ENCODE measurements at places on chromosomes 4 and X. TPM values are rescaled to one million over a fixed set of nuclear protein-coding genes. Genes with fewer than 3 reads are reported as not detected.

GRCh38 chrX:17374619-17375366, at the start of gene NHS:
NHS (plus strand) TSS chrX:17375200; CDS start chrX:17375758, 558 bp downstream.
- DNase-seq: peak; percentile 72

DNA sequence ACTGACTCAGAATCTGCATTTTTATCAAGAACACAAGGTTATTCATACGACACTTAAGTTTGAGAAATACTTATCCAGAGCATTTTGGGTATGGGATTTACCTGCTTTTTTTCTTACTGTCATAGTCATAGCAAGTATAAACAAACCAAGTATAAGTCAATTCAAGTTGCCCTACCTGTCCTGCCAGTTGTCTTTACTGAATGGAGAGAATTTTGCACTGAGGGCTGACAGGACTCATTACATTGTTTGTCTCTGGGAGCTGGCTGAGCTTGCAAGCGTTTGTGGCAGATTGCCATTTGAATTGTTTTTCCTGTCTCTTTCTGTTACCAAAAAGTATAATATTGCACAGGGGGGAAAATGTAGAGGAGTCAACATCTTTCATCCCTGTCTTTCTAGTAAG, 278.9 kb upstream of the MAGEC2 start:
- no peak for DNase-seq

DNA sequence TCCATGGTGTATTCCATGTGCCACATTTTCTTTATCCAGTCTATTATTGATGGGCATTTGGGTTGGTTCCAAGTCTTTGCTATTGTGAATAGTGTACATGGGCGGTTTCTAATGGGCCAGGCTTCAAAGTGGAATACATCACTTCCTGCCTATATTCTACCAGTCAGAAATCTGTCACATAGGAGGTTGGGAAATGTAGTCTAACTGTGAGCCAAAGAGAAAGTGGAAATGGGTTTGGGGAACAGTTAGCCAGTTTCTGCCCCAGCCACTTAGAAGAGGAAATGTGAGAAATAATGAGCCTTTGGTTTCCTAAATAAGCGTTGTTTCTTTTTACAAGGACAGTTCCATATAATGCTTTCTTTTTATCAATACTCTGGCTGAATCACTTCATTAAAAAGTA, 85.1 kb upstream of the AP1S2 start:
- no peak for DNase-seq

- no peak for DNase-seq
These were observed 116.7 kb downstream of the UBE2K start for GRCh38 chr4:39814403-39815185.

Gene IL21
- not detected for polyA plus RNA-seq

Gene SHOX
- 0.12 TPM for polyA plus RNA-seq

Gene SLC4A4
- 81.7 TPM for polyA plus RNA-seq

Measured in left kidney (tissue), 8 donors.